ENCODE measurements at places on chromosomes 7 and 10. TPM values are rescaled to one million over a fixed set of nuclear protein-coding genes. Genes with fewer than 3 reads are reported as not detected.
A peak's percentile ranks its signal among the peaks of the same experiment; 100 is the strongest.

- H3K27ac ChIP-seq, result no peak overlapping the region
- H3K27me3 ChIP-seq, result peaks cover 9% of the 10 kb centered on the region
- no peak overlapping the region for H3K4me3 ChIP-seq
- H3K4me1 ChIP-seq, result peaks cover 22% of the 10 kb centered on the region
- no peaks in the 10 kb centered on the region for H3K36me3 ChIP-seq
Observed at GRCh38 chr7:116859323-116859722, 3.1 kb upstream of the CAPZA2 start.

DNA sequence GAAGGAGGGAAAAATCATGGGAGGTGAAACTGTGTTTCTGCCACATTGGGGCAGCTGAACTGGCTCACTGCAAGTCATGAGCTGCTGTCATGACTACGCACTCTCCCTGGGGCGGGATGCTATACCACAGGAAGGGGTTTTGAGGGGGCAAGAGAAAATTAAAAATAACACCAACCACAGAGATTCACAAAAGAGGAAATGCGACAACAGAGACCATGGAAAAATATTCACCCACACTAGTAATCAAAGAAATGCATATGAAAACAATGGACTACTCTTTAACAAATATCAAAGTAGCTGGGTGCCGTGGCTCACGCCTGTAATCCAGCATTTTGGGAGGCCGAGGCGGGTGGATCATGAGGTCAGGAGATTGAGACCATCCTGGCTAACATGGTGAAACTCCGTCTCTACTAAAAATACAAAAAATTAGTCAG is 65.2 kb upstream of the TM9SF3 start:
- peaks cover 47% of the 10 kb centered on the region for H3K36me3 ChIP-seq
- no peaks in the 10 kb centered on the region for H3K27me3 ChIP-seq
- peak overlapping the region; percentile 67 for H3K4me3 ChIP-seq
- peak overlapping the region; percentile 99 for H3K27ac ChIP-seq

DNA sequence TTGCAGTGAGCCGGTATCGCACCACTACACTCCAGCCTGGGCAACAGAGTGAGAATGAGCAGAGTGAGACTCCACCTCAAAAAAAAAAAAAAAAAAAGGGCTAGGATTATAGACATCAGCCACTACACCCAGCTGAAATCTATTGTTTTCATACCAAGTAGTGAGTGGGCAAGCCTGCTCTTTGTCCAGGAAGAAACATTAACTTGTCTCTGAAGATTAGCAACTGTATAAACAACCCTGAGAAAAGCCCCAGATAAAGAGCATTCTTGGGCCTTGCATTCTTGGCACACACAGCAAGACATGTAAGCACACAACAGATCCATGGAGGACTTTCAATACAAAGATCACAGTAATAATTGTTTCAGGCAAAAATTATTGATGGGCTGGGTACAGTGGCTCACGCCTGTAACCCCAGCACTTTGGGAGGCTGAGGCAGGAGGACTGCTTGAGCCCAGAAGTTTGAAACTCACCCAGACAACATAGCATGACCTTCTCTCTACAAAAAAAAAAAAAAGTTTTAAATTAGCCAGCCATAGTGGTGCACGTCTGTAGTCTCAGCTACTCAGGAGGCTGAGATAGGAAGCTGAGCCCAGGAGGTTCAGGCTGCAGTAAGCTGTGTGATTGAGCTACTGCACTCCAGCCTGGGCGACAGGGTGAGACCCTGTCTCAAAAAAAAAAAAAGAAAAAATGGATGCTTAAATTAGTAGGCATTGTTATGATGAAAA is 4.4 kb downstream of the PSPH start:
- no peaks in the 10 kb centered on the region for H3K27me3 ChIP-seq
- no peak overlapping the region for H3K27ac ChIP-seq
- peaks cover 5% of the 10 kb centered on the region for H3K4me1 ChIP-seq
- H3K36me3 ChIP-seq, result no peaks in the 10 kb centered on the region
- no peak for DNase-seq
- no peak overlapping the region for H3K4me3 ChIP-seq

DNA sequence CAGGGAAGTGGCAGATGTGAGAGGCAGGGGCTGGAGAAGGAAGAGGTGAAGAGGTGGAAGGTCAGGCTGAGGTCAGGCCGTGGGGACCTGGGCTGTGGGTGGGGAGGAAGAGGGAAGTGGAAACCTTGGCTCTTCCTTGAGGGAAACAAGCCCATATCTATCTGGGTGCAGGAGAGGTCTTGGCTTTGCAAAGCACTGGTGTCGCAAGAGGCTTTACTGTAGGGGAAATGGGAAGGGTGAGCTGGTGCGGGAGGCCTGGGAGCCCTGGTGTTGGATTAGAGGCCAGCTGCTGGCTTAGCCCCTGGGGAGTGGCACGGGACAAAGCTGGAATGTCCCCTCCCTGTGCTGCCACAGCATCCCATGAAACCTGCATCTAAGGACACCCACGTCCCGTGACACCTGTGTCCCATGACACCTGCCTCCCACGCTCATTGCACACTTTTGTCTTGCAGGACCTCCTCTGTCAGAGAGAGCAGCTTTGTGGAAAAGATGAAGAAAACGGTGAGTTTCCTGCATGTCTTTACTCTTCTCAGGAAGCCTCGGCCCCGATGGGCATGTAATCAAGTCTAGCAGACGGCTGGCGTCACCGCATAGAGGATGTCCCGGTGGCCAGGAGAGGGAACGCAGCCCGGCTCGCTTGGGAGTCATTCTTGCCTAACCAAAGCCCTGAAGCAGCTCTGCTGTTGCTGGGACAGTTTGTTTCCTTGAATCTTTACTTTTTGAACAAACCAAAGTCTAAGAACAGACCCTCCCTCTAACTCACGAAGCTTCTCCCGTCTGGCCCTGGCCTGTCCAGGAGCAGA is 22.2 kb downstream of the TMEM120A start:
- no peaks in the 10 kb centered on the region for H3K27me3 ChIP-seq
- peak overlapping the region; percentile 54 for H3K27ac ChIP-seq
- peaks cover 11% of the 10 kb centered on the region for H3K36me3 ChIP-seq
- DNase-seq, result no peak
- no peaks in the 10 kb centered on the region for H3K4me1 ChIP-seq
- no peak overlapping the region for H3K4me3 ChIP-seq

GRCh38 chr10:76784076-76784475 is 853.5 kb downstream of the KCNMA1 start:
- H3K4me1 ChIP-seq, result no peaks in the 10 kb centered on the region
- H3K36me3 ChIP-seq, result peaks cover 3% of the 10 kb centered on the region
- H3K27ac ChIP-seq, result no peak overlapping the region
- no peaks in the 10 kb centered on the region for H3K27me3 ChIP-seq

DNA sequence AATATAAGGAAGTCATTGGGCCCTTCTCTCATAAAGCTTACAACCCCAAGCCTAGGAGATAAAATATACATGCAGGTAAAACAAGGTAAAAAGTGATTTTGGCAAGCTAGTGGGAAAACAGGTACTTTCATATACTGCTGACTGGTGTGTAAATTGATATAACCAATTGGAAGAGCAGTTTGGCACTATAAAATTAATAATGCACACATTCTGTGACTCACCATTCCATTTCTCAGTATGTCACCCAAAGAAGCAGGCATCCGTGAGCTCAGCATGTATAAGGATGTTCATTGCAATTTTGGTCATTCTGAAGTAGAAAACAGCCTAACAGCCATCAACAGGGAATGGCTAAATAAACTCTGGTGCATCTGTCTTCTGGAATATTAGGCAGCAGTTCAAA is 2.9 kb downstream of the MACROH2A2 start:
- H3K27me3 ChIP-seq, result peaks cover 46% of the 10 kb centered on the region
- H3K4me3 ChIP-seq, result no peak overlapping the region
- no peak overlapping the region for H3K27ac ChIP-seq
- no peaks in the 10 kb centered on the region for H3K36me3 ChIP-seq

DNA sequence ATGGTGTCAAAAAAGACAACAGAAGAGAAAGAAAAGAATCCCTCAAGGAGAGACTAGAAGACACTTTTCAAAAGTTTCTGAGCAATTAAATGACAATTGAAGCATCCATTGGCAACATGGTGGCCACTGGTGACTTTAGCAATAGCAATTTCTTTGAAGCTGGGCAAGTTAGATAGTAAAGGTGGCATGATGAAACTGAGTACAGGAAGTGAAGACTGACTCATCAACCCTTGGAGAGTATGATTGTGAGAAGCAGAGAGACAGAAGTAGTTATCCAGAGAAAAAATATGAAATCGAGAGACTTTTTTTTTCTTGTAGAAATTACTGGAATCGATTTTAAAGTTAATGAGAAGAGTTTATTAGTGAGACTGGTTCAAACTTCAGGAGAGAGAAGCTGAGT is 52.5 kb downstream of the DGKB start:
- H3K27me3 ChIP-seq, result no peaks in the 10 kb centered on the region
- no peak overlapping the region for H3K4me3 ChIP-seq
- no peaks in the 10 kb centered on the region for H3K4me1 ChIP-seq

The C7orf57 gene
- not detected for polyA plus RNA-seq

The EGFR gene
- not detected for polyA plus RNA-seq

The SYCE1 gene
- not detected for polyA plus RNA-seq
